Right ventricle myocardium inferior (tissue), 1 donor: ENCODE measurements at places on chromosomes 11 and 22. TPM values are rescaled to one million over a fixed set of nuclear protein-coding genes. Genes with fewer than 3 reads are reported as not detected.

GRCh38 chr11:35313066-35313759 is 106.1 kb downstream of the SLC1A2 start:
- no peak for DNase-seq

DNA sequence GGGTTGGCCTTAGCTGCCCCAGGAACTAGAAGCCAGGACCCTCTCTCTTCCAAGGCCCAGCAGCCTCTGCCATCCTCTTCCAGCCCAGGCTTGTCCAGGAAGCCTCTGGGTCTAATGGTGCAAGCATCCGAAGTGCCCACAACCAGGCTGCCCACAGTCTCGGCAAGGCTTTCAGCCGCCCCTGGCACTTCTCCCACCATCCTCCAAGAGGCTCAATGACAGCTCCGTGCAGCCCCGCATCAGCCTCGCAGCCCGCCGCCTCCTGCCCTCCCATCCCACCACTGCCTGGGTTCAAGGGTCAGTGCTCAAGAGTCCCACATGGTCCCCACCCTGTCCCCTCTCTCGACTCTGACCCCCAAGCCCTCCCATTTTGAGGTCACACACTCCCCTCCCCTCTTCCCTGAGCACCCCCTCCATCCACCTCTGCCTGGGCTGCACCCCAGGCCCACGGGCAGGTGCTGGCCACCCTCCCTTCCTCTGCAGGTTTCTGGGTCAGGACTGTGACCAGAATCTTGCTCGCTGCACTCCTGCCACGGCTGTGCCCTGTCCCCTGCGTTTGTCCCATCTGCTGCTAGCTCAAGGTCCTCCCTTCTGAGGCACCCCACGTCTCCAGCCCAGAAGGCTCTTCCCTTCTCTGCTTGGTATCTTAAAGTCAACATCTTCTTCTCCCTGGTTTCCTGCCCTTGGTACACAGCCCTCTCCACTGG is 17.2 kb downstream of the IFITM10 start:
- peak; percentile 51 for DNase-seq

DNA sequence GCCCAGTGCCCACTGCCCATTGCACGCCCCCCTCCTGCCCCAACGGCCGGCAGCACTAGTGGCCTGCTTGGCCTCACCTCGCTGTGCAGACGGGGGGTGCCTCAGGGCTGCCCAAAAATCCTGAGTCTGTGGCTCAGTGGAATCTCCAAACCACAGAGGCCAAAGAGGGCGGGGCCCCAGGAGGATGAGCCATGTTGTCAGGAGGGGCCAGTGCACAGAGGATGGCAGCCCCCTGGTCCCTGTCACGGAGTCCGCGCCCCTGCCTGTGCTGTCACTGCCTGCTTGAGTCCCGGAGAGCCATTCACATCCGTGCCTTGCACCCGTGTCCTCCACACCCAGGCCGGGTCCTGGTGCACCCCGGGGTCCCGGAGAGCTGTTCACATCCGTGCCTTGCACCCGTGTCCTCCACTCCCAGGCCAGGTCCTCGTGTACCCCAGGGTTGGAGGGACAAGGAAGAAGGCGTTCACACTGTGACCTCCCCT is 36.4 kb upstream of the MUC5AC start:
- DNase-seq, result peak; percentile 37

DNA sequence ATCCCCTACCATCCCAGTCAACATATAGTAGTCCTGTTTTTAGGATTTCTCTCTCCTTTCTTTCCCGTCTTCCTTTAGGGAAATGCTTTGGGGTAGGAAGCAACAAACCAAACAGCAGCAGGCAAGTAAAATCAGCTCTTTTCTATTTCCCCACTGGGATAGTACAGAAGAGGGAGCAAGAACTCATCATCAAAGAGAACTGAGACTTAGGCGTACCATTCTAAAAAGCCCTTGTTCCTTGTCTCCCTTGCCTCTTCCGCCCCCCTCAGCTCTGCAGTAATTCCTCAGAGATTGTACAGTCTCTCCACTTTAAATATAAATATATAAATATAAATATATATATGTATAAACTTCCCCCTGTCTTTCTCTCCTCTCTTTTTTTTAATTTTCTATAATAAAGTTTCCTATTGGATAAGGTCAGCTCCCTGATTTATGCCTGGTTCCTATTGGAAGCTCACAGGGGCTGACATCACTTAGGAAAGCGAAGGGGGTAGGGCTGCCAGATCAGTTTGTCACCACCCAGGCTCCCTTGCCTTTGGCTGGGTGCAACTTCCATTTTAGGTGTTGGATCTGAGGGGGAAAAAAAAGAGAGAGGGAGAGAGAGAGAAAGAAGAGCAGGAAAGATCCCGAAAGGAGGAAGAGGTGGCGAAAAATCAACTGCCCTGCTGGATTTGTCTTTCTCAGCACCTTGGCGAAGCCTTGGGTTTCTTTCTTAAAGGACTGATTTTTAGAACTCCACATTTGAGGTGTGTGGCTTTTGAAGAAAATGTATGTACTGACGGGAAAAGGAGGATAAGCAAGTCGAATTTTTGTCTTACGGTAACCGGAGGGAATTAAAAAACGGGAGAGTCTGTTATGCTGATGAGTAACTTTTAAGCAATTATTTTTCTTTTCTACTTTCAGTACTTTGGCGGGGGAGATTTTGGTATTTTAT is at the start of gene CTNND1:
CTNND1 (plus strand) TSS at position 502 of the 934 bp plus-strand sequence. CDS start 29,677 bp downstream, outside the sequence.
- DNase-seq, result peak; percentile 84

GRCh38 chr11:69538854-69539253 is 57.4 kb downstream of the LINC01488 start:
- no peak for DNase-seq

DNA sequence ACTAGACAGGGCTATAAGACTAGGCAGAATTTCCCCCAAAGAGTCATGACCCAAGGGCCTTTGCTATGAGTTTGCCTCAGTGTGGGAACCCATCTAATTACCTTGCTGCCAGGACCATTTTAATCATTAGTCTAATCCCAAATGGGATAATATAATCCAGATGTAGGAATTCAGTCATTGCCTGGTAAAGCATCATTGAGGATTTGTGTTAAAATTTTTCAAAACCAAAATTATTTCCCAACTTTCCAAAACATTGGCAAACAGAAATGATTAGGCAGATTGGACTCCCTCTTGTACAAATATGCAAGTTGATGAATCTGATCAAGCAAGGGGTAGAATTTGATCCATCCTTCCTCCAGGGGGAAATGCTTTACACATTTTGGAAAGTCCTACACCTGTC is 16.2 kb upstream of the MMP13 start:
- no peak for DNase-seq

GRCh38 chr22:23548501-23549197 is 31.4 kb downstream of the IGLL1 start:
- DNase-seq, result no peak

DNA sequence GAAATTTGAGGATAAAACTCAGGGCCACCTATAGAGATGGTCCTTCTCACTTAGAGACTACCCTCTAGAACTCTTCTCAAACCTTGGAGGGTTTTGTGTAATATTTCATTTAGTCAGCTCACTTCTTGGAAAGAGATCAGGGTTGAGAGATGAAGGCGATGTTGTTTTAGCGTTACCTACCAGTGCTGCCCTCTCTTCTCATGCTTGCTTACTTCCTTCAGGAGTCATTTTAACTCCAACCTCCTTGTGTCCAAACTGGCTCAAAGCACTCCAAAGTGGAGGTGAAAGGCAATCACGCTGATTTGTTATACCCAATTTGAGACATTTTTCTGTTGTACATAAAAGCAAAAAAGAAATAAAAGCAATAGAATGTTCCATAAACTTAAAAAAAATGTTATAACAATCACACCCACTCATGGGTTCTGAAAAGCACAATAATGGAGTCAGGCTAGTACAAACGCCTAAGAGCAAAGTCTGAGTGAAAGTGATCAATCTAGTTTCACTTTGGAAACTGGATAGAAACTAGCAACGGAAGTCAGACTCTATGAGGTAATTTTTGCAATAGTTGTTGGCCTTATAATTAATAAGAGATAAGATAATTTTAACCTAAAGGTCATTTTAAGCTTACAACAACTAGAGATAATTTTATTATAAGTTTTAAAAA is 117.1 kb downstream of the MRTFA start:
- no peak for DNase-seq

GRCh38 chr22:22702237-22703202 is 58.1 kb downstream of the GGTLC2 start:
- no peak for DNase-seq

GRCh38 chr11:957212-957920 is 31.7 kb downstream of the AP2A2 start:
- DNase-seq, result no peak

- DNase-seq, result no peak
Measured at GRCh38 chr11:121887976-121888557, 227.9 kb downstream of the BLID start.

- DNase-seq, result no peak
Measured at GRCh38 chr11:28835790-28836189, 727.6 kb downstream of the METTL15 start.

DNA sequence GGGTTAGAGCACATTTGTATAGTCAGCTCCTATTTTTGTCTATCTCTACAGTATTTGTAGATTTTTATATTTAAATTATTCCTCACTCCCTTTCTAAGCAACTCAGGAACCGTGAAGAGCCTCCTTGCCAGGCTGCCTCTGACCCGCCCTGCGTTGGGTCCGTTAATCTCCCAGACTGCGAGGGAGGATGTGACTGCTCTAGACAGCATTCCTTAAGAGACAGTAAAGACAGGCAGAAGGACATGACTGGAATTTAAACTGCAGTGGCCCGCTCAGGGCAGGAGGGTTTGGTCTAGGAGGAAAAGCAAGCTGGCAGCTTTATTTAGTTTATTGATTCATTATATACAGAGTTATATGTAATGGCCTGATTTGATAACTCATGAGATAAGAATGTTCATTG is 413.7 kb downstream of the TMEM135 start:
- no peak for DNase-seq

DNA sequence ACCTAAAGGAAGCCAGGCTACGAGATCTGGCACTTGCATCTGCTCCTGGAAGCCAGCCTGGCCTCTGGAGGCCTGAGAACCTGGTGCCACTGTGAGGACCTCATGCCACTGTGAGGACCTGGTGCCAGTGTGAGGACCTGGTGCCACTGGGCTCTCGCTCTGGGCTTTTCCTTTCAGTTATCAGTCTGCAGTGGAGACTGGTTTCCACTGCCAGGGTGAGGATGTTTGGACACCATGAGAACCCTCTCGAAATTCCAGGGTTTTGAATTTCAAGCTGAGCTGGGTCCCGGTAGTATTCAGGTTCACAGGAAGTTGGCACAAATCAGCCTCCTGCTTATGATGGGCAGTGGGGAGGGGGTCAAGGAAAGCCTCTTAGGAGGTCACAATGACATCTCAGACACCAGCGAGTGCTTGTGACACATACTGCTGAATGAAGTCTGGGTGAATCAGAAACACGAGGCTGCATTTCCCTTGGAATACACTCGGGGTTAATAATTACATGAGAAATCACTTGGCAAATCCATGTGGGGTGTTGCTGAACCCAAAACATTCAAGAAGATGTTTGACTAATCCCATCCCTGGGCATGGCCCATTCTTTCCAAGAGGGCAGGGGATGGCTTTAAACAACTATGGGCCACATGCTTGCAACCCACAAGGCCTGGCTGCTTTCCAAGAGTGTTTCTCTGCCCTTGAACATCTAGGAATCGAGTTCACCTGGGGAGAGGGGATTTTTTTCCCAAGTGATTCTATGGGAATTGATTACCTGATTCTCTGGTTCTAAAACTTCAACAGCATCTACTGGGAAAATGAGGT is 60.2 kb downstream of the LINC01488 start:
- DNase-seq, result no peak

GRCh38 chr11:3723014-3723708 is 52.0 kb upstream of the CHRNA10 start:
- no peak for DNase-seq

CDC42EP2 gene
- total RNA-seq, result 16.7 TPM

GRCh38 chr11:92717240-92717639 is 252.2 kb upstream of the MTNR1B start:
- DNase-seq, result no peak

GRCh38 chr22:48380016-48380665 is 1447.5 kb downstream of the BRD1 start:
- no peak for DNase-seq

DNA sequence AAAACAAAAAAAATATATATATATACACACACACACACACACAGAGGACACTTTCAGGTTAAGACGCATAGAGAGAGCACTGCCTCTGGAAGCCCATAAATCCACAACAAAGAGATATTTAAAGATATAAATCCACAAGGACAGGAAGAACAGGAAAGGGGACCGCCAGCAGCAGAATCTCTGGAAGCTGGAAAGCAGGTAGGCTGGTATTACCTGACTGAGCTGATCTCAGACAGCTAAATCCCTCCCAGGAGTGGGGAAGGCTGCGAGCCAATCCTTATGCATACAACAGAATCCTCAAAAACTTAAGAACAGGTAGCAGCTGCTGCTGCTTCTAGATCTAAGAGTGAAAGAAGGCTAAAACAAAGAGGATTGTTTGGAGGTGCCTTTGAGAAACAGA is 1.8 kb upstream of the MCAT start:
- no peak for DNase-seq

- DNase-seq, result no peak
Measured at GRCh38 chr22:50044485-50045118, 13.5 kb downstream of the TTLL8 start.

DNA sequence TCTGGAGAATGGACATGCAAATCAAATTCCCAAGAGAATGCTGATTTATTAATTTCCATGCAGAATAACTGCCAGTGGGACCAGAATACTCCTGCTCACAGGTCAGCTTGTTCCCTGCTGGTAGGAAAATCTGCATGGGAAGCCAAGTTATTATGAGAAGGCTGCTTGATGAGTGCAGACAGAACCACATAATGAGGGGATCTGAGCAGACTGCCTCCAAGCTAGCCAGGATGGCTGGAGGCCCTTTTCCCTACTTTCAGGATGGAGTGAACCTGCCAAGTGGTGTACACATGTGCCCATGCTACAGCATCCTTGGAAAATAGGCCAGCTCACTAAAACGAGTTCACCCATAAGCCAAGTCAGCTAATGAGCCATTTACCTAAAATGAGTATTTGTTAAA is 55.2 kb upstream of the ZBED5 start:
- no peak for DNase-seq

CCDC87 gene
- 0.27 TPM for total RNA-seq

TLCD5 gene
- 8.4 TPM for total RNA-seq

SMIM35 gene
- total RNA-seq, result not detected

FGF19 gene
- not detected for total RNA-seq

DNA sequence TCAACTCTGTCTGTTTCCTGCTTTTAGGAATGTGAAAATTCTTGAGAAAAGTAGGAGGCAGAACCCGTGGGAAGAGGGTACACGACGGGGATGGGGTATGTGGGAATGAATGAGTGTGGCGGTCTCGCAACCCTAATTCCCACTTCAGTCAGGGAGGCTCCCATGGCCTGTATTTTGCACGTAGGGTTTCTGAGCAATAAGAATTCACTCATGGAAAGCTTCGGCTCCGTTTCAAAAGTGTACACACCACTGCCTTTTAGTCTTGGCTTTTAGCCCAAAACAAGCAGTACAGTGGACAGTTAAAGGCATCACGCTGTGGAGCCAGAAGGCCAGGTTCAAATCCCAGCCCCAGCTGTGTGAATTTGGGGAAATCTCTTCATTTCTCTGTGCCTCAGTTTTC is 116.7 kb downstream of the MN1 start:
- no peak for DNase-seq

KRTAP5-8 gene
- total RNA-seq, result not detected

APIP gene
- 24.6 TPM for total RNA-seq
